DMS153 (cell line): ENCODE measurements at places on chromosomes 5 and 9.

DNA sequence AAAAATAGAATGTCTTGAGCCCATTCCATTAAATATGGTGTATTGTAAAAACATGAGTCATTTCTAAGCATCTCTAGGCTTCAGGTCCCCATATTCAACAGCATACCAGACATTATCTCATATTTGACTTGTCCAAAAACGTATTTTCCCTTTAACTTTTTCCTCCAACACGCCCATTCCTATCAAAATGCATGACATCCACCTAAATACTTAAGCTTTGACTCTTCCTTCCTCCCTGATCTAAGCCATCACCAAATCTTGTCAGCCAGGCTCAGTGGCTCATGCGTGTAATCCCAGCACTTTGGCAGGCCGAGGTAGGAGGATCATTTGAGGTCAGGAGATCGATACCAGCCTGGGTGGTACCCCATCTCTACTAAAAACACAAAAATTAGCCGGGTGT lies 23.9 kb downstream of the VCP start:
- DNase-seq: no peak

GRCh38 chr5:126693806-126694205 lies 83.1 kb upstream of the LMNB1 start:
- DNase-seq: no peak

DNA sequence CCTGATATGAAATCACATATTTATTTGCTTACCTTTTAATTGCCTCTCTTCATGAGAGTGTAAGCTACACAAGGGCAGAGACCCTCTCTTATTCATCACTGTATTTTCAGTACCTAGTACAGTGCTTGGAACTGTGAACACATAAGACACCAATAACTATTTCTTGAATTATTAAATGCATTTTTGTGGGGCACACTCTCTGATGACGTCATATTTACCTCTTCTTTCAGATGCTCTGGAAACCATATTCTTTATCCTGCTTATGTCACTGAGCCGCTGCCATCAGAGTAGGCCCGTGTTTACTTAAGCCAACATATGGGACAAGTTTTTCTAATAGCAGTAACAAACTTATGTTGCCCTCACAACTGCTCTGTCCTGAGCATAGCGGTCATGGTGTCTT lies 266.5 kb downstream of the ELAVL2 start:
- DNase-seq: no peak

DNA sequence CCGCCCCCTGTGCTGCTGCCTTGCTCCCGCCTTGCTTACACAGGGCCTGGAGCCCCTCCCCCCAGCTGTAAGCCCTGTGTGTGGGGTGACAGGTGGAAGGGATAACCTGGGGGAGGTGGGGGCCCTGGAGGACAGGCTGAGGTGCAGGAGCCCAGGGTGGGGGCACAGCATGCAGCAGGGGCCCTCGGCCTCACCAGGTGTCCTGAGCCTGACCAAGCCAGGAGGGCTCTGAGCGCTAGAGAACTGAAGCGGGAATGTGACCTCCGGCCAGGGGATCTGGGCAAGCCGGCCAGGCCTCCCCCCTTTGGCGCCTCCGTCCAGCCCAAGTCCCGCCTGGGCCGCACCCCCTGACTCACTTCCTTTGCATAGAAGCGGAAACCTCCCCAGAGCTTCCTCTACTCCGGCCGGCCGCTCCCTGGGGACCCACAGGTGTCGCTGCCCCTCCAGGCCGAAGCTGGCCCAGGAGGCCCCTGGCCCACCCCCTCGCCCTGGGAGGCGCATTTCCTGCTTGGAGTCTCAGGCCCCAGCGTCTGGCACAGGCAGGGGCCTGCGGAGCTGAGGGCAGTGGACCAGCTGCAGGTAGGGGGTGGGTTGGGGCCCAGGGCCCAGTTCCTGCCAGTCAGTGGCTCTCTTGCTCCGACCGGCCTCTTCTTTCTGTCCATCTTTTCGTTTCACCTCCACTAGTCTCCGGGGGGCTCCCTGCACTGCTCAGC lies at the start of gene TOR4A:
Gene TOR4A (plus strand): TSS at position 398 of the 713 bp plus-strand sequence. CDS start 964 bp downstream, outside the sequence.
- no peak for DNase-seq

DNA sequence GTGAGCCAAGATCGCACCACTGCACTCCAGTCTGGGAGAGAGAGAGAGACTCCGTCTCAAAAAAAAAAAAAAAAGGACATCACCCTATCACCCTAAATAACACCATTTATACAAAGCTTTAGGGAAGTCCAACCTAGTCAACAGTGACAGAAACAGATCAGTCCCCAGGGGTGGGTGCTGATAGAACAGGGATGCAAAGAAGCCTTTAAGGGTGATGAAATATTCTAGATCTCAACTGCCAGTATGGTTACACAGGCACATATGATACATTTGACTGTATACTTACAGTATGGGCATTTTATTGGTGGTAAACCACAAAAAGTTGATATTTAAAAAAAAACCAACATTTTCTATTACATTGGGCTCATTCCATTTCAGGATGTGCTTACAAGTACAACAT lies 4.8 kb downstream of the RETREG1 start:
- DNase-seq: no peak

GRCh38 chr5:32595118-32595517 lies 9.8 kb downstream of the SUB1 start:
- DNase-seq: no peak
